ENCODE measurements at places on chromosomes 7 and 10. TPM values are rescaled to one million over a fixed set of nuclear protein-coding genes. Genes with fewer than 3 reads are reported as not detected.

The BTAF1 gene
- 36.5 TPM for total RNA-seq

The PPRC1 gene
- 12.3 TPM for total RNA-seq

The TRIM74 gene
- not detected for total RNA-seq

The CCDC172 gene
- total RNA-seq, result not detected

The AKR1D1 gene
- not detected for total RNA-seq

The PTPRN2 gene
- 0.53 TPM for total RNA-seq

The PODXL gene
- total RNA-seq, result 114 TPM

The ATOH7 gene
- not detected for total RNA-seq

The NODAL gene
- total RNA-seq, result not detected

The CXCL12 gene
- total RNA-seq, result 0.40 TPM

The TMEM130 gene
- not detected for total RNA-seq

The ANXA8L1 gene
- total RNA-seq, result 0.04 TPM

The CPN1 gene
- not detected for total RNA-seq

The ARHGEF35 gene
- 0.88 TPM for total RNA-seq

The PLPP4 gene
- total RNA-seq, result 5.2 TPM

The TCERG1L gene
- total RNA-seq, result not detected

The C10orf90 gene
- not detected for total RNA-seq

The INSYN2A gene
- total RNA-seq, result not detected

GRCh38 chr10:34003561-34003960, 669.1 kb upstream of the NRP1 start:
- no peak for DNase-seq

GRCh38 chr7:122217125-122217524, 73.1 kb upstream of the AASS start:
- DNase-seq, result no peak

DNA sequence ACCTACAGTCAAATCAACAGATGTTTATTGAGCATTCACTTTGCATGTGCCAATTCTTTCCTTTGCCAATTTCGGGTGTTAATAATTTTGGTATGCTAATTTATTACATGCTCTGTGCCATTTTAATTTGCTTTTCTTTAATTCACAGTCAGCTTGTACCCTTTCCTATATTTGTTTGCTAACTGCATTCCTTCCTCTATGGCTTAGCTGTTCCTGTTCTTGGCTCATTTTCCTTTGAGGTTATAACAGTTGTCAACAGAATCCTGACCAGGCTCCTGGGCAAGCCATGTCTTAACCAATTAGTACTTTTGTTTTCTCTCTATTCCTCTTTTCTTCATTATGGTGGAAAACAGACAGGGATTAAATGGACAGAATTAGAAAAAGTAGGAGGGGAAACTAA, 73.6 kb upstream of the RPA3 start:
- no peak for DNase-seq

DNA sequence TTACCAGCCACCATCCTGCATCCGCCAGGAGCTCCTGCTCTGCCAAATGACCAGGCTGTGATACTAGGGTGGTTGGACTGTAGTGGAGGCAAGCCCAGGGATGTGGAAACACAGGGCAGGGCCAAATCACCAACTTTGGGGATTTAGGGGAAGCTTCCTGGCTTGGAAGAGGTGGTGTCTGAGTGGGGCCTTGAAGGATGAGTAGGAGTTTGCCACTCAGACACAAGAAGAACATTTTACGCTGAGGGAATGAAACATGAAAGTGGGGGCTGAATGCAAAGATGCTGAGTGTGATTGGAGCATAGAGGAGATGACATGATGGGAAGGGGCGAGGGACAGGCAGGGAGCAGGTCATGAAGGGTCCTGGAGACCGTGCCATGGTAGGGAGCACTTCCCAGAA, 329.5 kb downstream of the RPS24 start:
- no peak for DNase-seq

DNA sequence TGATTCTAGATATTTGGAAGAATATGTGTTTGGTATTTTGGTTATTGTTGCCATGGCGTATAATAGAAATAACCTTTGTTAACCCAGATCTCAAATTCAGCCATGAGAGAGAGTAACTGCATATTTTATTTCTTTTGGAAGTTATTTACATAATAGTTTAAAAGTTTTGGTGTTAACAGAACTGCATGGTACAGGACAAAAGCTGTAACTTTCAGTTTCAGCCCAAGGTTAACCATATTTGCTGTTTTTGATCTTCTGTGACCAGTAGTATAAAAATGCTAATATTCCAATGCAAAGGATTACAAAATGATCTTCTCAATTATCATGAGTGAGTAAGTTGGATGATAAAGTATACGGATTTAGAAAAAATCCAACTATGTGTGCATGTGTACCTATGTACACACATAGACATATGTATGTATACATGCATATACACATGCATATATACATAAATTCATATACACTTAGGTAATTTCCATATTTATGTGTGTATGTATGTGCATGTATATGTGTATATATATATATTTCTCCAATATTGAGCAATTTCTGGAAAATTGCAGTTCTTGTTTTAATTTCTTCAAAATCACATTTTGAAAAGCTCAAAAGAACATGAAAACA, 38.0 kb upstream of the PIP4K2A start:
- no peak for DNase-seq

DNA sequence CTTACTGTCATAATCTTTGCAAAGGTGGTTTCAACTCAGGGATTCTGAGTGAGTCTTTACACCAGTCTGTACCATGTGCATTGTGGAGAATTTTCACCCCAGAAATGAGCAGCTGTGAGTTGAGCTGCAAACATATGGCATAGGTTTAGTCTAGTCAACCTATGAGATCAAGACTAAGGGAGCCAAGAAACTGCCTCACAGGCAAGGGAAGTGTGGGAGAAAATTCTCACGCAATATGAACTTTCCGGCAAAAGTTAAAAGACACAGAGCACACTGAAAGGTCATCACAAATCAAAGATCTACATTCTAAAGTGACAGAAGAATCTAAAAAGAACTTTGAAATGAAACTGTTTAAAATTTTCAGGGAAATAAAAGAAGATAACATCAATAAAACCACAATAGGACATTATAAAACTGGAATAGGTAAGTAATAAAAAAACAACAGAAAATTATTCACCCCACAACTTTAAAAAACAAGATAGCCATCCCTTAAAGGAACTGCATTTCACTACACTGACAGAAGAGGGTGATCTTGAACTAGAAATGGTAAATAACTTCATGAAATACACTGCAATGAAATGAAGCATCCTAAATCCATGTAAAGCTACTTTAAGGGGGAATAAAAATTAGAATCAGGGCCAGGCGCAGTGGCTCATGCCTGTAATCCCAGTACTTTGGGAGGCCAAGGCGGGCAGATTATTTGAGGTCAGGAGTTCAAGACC, 63.5 kb downstream of the LGI1 start:
- no peak for DNase-seq

DNA sequence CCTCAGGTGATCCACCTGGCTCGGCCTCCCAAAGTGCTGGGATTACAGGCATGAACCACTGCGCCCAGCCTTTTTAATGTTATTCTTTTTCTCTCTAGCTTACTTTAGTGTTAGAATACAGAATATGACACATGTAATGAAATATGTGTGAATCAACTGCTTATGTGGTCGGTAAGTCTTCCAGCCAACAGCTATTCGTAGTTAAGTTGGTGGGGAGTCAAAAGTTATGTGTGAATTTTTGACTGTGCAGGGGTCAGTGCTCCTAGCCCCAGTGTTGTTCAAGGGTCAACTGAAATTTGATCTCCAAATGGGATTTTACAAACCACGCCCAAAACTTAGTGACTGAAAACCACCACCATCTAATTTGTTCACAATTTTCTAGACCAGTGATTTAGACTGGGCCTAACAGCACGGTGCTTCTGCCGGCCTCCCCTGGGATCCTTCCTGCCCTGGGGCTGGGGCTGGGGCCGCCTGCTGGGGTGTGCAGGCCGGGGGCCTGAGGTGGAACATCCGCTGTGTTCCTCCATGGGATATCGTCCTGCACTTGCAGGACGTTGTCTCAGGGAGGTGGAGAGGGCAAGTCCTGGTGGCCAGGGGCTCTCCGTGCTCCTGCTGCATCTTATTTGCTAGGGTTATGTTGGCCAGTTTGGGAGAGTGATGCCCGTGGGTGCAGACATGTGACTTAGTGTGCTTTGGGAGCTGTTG, 24.5 kb upstream of the GRB10 start:
- no peak for DNase-seq

- no peak for DNase-seq
Measured at GRCh38 chr10:69733791-69734261, 67.9 kb upstream of the COL13A1 start.

DNA sequence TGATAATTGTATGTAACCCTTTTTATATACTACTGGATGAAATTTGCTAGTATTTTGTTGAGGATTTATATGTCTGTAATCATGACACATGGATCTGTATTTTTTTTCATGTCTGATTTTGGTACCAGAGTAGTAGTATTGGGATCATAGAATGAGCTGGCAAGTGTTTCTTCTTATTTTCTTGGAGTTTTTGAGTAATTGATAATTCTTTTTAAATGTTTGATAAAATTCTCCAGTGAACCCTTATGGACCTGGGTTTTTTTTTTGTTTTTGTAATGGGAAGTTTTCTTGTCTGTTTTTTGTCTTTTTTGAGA, 28.4 kb downstream of the ZNF33A start:
- DNase-seq, result no peak

DNA sequence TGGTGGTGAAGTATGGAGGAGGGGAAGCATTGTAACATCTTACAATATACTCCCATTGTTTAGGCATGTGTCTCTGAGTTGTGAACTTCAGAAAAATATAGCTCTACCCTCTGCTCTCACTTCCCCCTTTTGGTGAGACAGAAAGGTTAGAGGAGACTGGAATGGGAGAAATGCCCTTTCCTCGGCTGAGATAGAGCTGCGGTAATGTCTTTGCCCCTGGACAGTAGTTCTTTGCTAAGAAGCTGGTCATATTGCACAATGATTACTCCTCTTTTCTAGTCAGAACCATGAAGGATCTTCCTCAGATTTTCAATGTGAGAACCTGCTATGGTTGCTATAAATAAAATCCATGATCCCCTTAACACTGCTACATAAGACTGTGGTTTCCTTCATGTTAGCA, 171.0 kb downstream of the SEM1 start:
- no peak for DNase-seq

DNA sequence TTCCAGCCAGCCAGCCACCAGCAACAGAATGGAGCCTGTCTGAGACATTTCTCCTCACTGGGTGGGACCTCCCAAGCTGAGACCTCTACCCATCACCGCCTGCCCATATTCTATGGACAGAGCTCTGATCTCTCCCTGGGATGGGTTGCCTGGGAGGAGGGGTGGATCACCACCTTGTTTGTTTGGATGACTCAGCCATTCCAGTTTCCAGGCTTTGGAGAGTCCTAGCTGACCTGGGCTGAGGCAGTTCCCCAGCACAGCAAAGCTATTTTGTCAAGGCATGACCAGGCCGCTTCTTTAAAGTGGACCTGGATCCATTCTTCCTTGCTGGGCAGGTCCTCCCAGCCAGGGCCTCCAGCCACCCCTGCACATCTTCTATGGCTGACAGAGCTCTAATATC, 982.3 kb downstream of the DNAJB9 start:
- no peak for DNase-seq

- no peak for DNase-seq
Measured at GRCh38 chr7:129626896-129627295, 15.4 kb downstream of the NRF1 start.

DNA sequence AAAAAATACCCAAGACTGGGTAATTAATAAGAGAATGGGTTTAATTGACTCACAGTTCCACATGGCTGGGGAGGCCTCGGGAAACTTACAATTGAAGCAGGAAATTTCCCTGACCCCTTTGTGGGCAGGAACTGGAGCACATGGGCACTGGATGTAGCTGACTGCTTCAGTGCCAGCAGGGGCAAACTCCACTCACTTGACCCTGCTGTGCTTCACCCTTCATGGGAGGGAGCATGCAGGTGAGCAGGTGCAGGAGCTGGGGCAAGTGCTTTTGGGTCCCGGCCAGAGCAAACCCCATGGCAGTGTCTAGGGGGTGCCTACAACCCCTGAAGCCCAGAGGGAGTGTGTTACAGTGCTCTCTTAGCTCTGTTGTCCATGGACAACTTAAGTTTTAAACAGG, 132.6 kb downstream of the AKR1D1 start:
- no peak for DNase-seq

- no peak for DNase-seq
Measured at GRCh38 chr7:155732286-155732685, 80.0 kb downstream of the SHH start.

- DNase-seq, result no peak
Measured at GRCh38 chr7:155536451-155536850, 9.9 kb downstream of the CNPY1 start.

GRCh38 chr7:14085901-14086300, 96.4 kb upstream of the ETV1 start:
- no peak for DNase-seq

GRCh38 chr10:16999665-17000451, 129.8 kb downstream of the CUBN start:
- DNase-seq, result no peak

- DNase-seq, result no peak
Measured at GRCh38 chr7:17099083-17099973, 199.1 kb upstream of the AHR start.

- no peak for DNase-seq
Measured at GRCh38 chr7:23276376-23276775, 22.8 kb upstream of the MALSU1 start.
